Activated CD4-positive, alpha-beta T cell treated with anti-CD3 and anti-CD28 coated beads, Interleukin-2, amount 50 U/mL, for 1 hour (primary cell): ENCODE measurements at places on chromosomes 6 and 20.

DNA sequence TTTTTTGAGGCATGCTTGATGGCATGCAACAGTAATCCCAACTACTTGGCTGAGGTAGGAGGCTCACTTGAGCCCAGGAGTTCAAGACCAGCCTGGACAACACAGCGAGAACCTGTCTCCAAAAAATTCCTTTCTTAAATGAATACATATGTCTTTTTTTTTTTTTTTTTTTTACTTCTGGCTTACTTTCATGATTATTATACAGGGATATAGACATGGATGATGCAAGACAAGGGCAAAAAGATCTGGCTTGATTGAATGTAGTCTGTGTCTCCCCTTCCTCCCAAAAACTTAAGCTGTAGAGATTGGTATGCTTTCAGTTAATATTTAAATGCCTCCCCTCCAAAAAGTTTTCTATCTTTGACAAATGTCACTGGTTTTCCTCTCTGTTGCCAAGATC is 7.6 kb downstream of the SNX3 start:
- DNase-seq, result no peak

DNA sequence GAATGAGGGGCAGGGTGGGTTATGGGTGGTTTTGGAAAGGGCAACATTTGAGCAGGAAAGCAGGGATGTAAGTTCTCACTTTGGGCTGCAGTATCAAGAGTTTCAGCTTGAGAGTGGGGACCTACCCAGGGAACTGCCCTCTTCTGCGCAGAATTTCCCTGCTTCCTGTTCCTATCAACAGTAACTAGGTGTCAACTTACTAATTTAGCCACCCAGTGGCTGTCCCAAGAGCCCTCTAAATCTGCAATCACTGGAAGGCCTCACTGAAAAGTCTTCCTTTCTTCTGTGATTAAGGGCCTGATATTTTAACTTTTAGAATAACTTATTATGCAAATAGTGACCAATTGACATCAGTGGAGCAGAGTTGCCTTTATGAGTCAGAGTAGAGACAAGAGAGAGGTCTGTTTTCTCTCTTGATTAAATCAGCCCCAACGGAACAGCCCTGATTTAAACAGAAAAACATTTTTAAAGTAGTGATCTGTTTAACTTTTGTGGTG is 118.2 kb upstream of the RIPOR2 start:
- DNase-seq, result no peak

DNA sequence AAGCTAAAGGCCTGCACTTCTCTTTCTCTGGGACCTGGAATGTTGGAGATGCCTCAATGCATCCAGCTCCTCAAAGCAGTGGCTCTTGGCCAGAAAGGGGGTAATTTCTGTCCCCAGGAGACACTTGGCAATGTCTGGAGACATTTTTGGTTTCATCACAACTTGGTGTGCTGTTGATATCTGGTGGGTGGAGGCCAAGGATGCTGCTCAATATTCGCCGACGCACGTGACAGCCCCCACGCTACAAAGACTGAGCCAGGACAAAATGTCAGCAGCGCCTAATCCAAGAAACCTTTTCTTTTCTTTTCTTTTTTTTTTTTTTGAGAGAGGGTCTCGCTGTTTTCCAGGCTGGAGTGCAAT is 79.8 kb downstream of the SULF2 start:
- DNase-seq, result no peak

DNA sequence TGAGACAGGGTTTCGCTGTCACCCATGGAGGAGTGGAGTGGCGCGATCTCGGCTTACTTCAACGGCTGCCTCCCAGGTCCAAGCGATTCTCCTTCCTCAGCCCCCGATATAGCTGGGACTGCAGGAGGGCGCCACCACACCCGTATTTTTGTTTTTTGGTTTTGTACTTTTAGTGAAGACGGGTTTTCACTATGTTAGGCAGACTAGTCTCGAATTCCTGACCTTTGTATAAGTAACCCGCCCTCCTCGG is 115.4 kb upstream of the BTN3A2 start:
- peak; percentile 33 for DNase-seq

GRCh38 chr6:111478749-111479148 is 4.3 kb downstream of the REV3L start:
- DNase-seq, result no peak

DNA sequence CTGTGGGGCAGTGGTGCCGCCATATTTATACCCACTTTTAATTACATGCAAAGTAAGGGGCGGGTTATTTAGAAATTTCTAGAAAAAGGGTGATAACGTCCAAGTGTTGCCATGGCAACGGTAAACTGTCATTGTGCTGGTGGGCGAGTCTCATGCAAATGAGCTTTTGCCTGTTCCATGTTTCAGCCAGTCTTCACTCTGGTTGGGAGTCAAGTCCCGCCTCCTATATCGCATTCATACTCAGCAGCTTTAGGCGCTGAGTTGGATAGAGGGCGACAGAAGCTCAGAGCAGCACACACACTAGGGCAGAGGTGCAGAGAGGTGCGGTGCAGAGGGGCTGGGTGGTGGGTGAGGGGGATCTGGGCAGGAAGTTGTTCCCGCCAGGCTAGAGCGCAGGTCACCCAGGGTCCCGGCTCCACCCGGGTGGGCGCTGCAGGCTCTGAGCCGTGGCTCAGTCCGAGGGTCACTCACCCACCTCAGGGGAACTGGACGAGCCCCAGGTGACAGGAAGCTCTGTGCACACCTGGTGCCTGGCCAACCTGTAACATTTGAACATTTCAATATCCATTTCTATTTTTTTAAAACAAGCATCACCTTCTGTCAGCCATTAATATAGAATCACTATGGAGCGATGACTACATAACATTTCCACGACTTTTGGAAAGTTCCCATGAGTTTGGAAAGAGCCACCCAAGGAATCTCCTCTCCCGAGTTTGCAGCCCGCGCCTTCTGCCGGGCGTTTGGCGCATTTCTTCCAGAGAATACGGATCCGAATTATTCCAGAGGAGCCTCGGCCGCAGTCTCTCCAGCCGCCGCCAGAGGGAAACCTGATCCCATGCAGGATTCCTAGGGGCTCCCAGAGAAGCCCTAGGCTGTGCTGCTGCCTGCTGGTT is 89.1 kb upstream of the PHACTR3 start:
- DNase-seq, result peak; percentile 4

DNA sequence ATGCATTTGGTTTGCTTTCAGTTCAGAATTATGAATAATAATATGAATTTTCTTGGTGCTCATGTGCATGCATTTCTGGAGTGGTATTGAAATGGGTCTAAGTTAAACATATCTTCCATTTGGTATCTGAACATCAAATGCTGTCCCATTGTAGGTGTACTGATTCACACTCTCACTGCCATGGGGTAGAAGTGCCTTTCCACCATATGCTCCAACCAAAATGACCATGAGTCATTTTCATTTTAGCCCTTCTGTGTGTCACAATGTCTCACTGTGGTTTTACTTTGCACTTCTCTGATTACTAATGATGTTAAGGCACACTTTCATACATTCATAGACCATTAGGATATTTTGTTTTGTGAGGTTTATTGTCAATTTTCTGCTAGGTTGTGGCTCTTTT is 211.9 kb downstream of the HAO1 start:
- no peak for DNase-seq

- no peak for DNase-seq
Observed at GRCh38 chr6:165849534-165850430, 186.7 kb upstream of the PDE10A start.

DNA sequence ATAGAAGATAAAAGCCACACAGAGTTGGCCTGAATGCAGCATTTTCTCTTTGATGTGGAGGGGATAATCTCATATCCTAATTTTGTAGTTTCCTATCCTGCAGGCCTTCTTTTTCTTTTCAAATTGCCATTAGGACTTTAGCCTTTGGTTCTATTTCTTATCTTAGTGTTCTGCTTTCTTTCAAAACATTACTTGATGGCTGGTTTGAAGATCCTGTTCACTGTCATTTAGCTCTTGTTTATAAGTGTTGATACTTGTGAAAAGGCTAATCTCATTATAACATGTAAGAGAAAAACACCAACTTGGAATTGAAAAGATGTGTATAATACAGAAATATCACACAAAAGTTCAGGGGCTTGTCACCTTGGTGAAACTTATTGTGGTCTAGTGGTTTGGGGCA is 54.6 kb upstream of the PKIB start:
- no peak for DNase-seq

- DNase-seq, result no peak
Observed at GRCh38 chr20:9261781-9262180, 192.9 kb downstream of the PLCB4 start.

DNA sequence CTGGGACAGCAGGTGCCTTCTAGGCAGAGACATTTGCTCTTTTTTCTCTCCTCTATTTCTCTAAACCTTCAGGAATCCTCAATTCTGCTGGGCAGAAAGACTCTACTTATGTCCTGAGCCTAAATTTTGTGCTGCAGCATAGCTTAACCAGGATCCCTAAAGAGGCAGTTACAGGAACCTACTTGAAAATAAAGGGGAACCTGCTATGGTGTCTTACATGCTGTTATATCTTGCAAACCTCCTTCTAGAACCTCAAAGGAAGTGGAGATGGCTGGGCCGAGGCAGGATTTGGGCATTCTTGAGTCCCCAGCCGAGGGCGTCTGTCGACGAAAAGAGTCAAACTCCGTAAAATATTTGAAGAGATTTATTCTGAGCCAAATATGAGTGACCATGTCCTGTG is 17.1 kb upstream of the GMNN start:
- no peak for DNase-seq

DNA sequence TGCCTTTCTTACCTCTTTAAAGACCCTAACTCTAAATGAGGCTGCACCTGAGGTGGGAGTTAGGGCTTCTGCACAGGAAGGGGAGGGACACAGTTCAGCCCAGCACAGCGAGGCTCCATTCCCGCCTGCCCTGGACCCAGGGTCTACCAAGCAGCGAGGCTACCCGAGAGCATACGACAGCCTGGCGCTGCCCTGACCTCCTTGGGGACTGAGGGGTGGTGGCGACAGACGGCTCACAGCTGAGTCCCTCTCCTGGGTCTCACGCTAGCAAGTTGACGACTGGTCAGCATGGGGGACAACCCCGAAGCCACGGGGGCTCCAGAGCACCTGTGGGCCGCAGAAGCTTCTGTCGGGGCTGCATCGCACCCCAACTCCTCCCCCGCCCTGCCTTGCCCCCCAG is 24.4 kb downstream of the SLC17A9 start:
- DNase-seq, result no peak

- DNase-seq, result no peak
Observed at GRCh38 chr6:1379017-1379787, 10.2 kb upstream of the FOXF2 start.

DNA sequence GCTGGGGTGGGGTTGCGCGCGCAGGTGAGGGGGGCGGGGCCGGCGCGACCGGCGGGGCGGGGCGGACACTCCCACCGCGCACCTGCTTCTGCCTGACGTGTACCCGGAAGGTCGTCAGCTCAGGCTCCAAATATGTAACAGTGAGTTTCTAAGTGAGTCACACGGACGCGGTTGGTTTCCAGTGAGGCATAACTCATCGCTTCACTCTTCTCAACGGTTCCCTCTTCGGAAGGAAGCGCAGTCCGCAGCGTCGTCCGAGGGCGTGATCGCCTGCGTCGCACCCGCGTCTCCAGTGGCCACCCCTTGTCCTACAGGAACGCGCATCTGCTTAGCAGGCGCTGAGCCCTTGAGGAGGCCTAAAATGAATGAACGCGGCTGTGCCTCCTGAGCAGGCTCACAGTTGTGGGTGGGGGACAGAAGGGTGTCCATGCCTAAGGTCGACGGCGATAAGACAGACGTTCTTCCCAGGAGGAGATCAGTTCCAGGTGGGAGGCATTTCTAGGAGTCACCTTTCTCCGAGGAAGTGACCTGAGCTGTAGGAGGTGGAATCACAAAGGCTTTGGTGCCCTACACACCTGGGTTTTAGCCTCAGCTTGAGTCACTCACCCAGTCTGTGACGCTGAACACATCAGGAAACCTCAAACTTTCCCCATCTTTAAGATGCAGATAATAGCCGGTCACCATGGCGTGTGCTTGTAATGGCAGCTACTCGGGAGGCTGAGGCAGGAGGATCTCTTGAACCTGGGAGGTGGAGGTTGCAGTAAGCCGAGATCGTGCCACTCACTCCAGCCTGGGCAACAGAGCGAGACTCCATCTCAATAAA is 50.9 kb upstream of the EZR start:
- peak; percentile 54 for DNase-seq

- DNase-seq, result peak; percentile 63
Observed at GRCh38 chr6:27893836-27894807, 18.1 kb downstream of the OR2B2 start.
